Lung (tissue), 17 donors: ENCODE measurements at places on chromosomes 1 and 21.

GRCh38 chr1:229843627-229844238, 217.7 kb downstream of the URB2 start:
- DNase-seq, result no peak

DNA sequence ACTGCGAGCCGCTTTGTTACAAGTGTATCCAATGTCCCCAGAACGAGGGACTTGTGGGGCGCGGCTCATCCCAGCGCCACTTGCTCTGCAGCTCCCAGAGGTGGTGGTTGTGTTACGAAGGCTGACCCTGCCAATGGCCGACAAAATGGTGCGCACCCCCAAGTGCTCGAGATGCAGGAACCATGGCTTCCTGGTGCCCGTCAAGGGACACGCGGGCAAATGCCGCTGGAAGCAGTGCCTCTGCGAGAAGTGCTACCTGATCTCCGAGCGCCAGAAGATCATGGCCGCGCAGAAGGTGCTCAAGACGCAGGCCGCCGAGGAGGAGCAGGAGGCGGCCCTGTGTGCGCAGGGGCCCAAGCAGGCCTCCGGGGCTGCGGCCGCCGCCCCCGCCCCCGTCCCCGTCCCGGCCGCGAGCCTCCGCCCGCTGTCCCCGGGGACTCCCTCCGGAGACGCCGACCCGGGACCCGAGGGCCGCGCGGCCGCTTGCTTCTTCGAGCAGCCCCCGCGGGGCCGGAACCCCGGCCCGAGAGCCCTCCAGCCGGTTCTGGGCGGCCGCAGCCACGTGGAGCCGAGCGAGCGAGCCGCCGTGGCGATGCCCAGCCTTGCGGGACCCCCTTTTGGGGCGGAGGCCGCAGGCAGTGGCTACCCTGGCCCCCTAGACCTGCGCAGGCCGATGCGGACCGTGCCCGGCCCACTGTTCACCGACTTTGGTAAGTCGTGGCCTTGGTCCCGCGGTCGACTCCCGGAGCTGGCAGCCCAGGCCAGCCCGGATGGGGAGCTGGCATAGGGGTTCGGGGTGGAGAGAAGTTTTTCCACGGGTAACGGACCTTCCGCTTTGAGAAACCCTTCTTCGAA, at the start of gene DMRTB1:
Gene DMRTB1 (plus strand): TSS at position 79 of the 855 bp plus-strand sequence. CDS start 55 bp downstream, at position 134.
- DNase-seq, result no peak

- peak; percentile 11 for DNase-seq
Observed at GRCh38 chr1:117653732-117654492, 48.1 kb downstream of the TENT5C start.

DNA sequence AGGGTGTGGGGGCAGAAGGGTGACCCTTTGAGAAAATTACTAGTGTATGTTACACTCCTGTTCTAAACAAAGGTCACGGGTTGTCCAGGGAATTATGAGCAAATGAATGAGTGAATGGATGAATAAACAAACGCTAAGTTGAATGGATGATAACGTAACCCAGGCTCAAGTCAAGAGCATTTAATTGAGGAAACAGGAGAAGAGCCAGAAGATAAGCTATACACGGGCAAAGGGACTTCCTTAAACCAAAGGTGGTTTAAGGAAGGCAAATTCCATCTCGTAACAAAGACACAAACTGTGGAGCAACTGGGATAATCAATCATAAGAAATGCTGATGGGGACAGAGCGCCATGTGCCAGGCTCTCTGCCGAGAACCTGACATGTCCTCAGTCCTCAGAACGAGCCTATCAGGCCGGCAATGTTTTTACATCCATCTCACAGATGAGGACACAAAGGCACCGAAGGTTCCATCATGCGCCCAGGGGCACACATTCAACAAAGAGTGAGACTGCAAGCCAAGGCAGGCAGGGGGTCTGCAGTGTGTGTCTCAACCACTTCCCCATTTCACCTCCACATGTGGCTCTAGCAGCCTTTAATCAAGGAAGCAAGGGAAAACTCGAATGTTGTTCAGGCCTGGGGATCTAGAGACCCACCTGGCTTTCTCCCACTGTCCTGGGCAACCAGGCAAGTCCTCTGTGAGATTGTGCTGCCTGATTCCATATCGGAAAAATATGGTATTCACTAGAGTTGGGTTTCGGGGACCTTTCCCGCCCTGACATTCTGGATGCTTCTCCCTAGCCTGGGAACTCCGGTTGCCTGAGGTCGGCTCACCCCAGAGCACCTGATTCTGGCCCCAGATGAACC, 126.8 kb upstream of the EDN2 start:
- no peak for DNase-seq

GRCh38 chr1:32219022-32219421, 3.1 kb downstream of the TMEM234 start:
- no peak for DNase-seq

- peak; percentile 38 for DNase-seq
Observed at GRCh38 chr1:84143796-84144565, at the start of gene PRKACB. Gene PRKACB (plus strand): TSS chr1:84144271. CDS start chr1:84144362, 91 bp downstream.

GRCh38 chr1:26684763-26685508, 10.9 kb upstream of the ARID1A start:
- DNase-seq, result no peak
